ENCODE measurements at places on chromosomes 13 and 19. TPM values are rescaled to one million over a fixed set of nuclear protein-coding genes. Genes with fewer than 3 reads are reported as not detected.

DNA sequence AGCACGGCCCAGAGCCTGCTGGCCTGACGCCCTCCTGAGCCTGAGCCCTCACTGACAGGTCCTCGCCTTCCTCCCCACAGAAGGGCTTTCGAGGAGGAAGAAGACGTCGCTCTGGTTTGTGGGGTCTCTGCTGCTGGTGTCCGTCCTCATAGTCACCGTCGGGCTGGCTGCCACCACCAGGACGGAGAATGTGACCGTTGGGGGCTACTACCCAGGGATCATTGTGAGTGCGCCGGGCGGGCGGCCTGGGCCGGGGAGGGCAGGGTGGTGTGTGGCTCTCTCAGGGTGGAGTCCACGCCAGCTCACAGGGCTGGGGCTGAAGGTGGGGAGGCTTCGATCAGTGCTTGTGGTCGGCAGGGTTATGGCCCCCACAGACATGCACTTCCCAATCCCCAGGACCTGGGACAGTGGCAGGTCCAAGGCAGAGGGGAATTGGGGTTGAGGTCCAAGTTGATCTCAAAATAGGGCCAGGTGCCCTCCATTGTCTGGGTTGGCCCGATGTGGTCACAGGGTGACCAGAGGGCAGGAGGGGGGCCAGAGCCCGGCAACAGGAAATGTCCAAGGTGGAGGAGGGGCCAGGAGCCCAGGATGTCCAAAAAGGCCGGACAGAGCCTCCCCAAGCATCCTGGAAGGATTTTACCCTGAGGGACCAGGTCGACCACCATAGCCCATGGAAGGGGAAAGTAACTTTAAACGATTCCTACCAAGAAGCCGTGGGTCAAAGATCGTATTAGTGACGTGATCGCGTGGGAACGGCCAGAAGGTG is 7.2 kb downstream of the TMEM255B start:
- DNase-seq, result no peak

The SH2D3A gene
- total RNA-seq, result not detected

- peak; percentile 86 for DNase-seq
Observed at GRCh38 chr13:35978607-35979316, 152.4 kb downstream of the DCLK1 start.

DNA sequence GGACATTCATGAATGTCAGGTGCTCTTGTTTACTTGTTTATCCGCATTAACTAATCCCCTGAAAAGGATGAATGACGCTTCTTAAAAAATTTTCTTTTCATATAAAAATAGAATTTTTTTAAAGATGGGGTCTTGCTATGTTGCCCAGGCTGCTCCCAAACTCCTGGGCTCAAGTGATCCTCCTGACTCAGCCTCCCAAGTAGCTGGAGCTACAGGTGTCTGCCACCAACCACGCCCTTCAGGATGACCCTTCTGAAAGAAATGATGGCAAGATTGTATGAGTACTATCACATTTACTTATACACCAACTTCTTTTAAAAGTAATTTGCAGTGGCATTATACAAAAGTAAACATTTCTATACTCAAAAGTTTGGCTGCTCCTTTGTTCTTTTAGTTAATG is 6.2 kb upstream of the EBPL start:
- no peak for DNase-seq

The DZIP1 gene
- 23.0 TPM for total RNA-seq

DNA sequence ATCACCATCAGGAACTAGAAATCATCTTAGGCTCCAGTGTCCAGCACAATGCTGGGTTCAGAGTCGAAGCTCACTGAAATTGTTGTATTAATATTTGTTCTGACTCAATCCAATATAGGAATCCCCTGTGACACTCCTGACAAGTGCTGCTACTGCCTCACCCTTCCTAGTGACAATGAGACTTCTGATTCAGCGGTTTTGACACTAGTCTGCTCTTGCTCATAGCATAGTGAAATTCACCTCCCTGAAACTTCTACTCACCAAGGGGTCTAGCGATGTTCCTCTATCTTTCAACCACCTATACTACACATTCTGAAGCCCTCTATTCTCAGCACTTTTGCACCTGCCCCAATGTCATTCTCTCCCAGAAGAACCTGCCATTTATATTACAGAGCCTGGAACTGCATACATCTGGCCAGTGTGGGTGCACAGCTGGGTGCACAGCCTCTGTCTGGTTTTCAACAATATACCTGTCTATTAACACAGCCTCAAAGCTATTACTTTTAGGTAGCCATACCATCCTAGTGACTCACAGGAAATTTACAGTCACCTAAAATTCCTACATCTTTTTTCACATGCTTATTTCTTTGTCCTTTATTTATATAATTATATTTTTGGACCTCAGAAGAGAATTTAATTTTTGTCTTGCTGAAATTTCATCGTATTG is 88.3 kb downstream of the DOCK9 start:
- no peak for DNase-seq

GRCh38 chr13:19156013-19156825 is 25.4 kb downstream of the TUBA3C start:
- DNase-seq, result no peak

GRCh38 chr13:36665630-36666029 is 8.2 kb upstream of the SERTM1 start:
- DNase-seq, result no peak

The RNF17 gene
- total RNA-seq, result not detected

- no peak for DNase-seq
Observed at GRCh38 chr13:39822437-39822836, 167.0 kb downstream of the COG6 start.

The CGB3 gene
- total RNA-seq, result not detected

- peak; percentile 59 for DNase-seq
Observed at GRCh38 chr13:40189898-40190630, 476.4 kb downstream of the FOXO1 start.

DNA sequence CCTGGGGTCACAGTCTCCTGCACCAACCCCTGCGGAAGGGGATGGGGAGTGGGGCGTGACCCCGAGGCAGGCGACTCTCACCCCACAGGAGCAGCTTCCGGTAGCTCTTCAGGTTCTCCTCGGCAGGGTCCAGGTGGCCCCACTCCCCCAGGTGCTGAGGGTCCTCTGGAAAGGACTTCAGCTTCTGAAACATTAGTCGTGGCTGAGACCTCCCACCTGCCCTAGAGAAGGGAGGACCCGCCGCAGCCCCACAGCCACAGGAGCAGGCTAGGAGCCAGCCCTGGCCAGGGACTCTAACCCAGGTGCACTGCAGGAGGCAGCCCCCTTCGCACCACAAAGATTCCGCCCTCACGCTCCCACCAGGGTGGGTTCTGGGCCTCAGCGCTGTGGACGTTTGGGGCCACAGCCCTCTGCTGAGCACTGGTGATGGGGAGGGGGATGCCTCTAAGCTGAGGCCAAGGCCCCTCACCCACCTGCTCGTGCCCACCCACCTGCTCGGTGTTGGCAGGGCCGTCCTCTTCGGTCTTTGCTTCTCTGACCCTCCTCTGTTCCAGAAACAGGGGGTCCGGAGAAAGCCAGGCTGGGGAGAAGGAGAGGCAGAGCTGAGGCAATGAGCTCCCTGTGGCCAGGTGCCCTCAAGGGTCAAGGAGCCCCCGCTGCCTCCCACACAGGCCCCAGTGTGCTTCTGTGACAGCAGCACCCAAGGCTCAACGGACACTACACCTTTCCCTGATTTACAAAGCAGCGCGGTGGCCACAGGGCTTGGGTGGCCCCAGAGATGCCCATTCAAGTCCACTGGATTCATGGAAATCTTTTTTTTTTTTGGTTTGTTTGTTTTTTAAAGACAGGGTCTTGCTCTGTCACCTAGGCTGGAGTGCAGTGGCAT is 11.0 kb downstream of the ZSCAN18 start:
- no peak for DNase-seq

- DNase-seq, result no peak
Observed at GRCh38 chr19:42196011-42197001, 21.2 kb downstream of the DEDD2 start.

GRCh38 chr19:44587963-44588770 is 25.2 kb upstream of the IGSF23 start:
- peak; percentile 89 for DNase-seq
